ENCODE measurements at places on chromosomes 11 and 22.
A peak's percentile ranks its signal among the peaks of the same experiment; 100 is the strongest.

GRCh38 chr11:129657866-129658525 is 157.7 kb upstream of the TMEM45B start:
- peak; percentile 33 for DNase-seq

DNA sequence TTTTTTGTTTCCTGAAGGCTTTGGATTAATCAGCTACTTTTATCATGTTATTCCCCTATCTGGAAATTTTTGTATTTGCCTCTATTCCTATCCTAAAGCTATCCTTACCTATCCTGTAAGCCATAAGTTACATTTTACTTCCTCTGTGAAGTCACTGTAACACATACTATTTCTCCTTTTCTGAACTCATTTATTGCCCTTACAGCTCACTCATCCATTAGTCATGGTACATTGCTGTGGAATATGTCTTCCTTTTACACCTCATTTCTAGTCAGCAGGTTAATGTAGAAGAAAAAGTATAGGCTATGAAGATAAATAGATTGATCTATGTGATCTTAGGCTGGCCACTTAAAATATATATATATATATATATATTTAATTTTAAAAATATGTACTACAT is 28.0 kb downstream of the SWAP70 start:
- no peak for DNase-seq

DNA sequence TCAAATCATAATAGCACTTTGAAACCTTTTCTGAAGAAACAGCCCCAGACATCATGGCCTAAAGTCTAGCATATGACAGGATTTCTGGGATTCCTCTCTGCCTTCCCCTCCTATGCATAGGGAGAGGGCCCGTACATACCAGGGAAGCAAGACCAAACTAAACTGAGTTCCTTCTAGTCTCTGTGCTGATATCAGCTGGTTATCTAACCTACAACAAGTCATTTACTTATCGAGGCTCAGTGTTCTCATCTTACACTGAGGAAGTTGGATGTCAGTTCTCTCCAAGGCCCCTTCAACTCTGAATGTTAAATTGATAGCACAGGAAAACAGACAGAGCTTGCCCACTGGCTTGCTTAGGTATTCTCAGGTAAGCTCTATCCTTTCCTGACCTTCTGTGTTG is 17.0 kb upstream of the GRIK4 start:
- no peak for DNase-seq

GRCh38 chr22:44999687-45000086 is 10.1 kb downstream of the PHF21B start:
- no peak for DNase-seq

DNA sequence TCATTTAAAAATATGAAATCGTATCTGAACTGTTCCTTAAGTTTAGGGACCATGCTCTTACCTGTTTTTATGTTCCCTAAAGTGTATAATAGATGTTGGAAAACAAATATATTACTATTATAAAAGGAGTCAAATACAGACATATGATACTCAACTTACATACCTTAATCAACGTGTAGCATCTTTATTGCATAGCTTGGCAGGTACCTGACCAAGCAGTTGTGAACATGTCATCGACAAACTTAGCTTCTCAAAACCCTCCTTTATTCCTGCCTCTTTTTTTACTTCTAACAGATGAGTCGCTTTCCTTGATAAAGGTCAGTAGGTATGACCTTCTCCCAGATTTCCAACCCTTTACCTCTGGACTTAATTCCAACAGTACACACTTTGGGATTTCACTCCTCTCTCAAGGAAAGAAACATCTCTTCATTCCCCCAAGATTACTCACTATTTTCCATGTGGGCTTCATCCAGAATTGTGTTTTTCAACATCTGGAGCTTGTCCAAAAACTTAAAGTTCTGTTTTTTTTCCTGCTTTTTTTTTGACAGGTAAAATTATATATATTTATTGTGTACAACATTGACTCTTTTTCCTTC is 11.9 kb downstream of the HIPK3 start:
- no peak for DNase-seq

- DNase-seq = no peak
Measured at GRCh38 chr11:127631974-127632373, 631.4 kb upstream of the KIRREL3 start.

DNA sequence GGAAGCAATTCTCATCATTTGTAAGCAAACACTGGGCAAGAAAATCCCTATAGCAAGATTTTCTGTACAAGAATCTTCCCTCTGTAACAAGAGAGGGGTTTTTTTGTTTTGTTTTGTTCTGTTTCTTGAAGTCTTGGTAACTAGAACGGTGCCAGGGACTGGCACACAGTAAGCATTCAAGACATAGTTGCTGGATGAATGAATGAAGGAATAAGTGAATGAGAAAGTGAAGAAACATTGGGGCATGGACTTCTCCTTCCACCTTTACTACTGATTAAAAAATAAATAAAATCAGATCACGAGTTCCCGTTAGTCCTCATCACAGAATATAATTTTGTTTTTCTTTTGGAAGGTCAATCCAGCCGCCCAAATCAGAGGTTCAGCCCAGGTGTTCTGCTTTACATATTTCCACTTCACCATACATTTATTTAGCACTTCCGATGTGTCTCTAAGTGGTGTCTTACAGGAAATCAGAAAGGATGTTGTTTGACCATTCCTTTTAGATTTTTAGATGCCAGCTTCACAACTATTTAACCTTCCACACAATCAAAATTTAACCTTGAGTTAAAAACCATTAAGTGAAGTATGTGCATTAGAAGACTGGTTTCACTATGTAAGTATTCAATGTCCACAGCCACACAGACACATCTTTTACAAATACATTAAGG is 281.2 kb downstream of the CADM1 start:
- DNase-seq = no peak

DNA sequence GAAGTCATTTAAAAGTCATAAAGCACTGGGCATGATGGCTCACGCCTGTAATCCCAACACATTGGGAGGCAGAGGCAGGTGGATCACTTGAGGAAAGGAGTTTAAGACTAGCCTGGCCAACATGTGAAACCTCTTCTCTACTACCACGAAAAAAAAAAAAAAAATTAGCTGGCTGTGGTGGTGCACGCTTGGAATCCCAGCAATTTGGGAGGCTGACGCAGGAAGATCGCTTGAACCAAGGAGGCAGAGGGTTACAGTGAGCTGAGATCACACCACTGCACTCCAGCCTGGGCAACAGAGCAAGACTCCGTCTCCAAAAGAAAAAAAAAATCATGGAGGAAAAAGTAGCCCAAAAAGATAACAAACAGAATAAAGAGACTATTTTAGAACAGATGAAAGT is 42.2 kb downstream of the NUP98 start:
- no peak for DNase-seq

- no peak for DNase-seq
Measured at GRCh38 chr11:104655066-104655465, 243.2 kb downstream of the CASP12 start.

- no peak for DNase-seq
Measured at GRCh38 chr22:27669798-27670599, 131.6 kb downstream of the MN1 start.

- no peak for DNase-seq
Measured at GRCh38 chr11:131240421-131240820, 130.0 kb upstream of the NTM start.

DNA sequence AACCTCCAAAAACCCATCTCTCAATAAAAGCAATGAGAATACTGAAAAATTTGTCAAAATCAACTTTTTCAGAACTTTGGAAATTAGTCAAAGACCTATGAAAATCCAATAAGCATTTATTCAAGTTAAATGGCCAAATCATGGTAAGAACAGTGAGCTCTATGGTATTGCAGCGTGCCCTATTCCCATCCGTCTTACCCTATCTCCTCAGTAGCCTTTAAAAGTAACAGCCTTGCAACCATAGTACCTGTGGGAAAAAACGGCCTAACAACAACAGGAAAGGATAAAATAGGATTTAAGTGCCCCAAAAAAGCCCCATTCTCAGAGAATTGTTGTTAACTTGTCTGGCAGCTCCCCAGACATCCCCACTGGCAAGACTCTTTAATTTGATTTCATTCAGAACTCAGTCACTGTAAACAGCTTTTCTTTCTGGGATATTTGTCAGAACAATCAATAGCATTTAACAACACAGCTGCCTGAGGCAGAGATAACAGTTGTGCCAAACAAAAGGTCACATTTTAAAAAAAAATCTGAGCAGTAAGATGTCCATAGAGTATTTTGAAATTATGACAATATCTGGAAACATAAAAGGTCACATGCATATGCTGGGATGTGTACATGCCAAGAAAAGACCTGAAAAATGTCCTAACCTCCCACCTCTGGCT is 18.8 kb upstream of the MS4A8 start:
- no peak for DNase-seq

DNA sequence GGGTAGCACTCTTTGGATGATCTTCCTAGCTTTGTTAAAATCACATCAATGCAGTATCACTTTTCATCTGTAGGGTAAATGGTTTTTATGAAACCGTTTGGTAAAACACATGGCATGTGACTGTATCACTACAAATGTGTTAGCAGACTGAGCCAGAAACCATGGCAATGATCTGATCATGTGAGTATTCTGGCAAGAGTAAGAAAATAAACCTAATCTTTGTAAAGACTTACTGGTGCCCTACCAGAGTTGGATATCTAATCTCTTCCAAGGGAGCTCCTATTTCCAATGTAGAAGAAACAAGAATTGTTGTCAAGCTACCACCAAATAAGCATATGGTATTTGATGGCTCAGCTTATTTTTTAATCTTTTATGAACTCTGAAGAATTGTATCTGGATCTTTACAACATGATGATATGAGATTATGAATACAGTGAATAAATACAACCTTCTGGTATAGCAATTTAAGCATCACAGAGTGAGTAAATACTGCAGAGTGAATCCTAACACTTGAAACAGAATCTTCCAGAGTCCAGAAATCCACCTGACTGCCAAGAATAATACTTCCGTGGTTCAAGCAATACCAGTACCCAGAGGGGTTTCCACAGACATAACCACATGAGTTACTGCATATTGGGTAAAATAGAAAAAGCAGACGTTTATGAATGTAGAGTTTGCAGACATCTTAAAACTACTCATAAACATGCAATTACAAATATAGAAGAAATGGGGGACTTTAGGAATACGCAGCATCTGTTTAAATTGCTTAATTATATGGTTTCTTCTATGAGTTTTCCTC is 238.8 kb downstream of the TTC28 start:
- DNase-seq = peak; percentile 23

DNA sequence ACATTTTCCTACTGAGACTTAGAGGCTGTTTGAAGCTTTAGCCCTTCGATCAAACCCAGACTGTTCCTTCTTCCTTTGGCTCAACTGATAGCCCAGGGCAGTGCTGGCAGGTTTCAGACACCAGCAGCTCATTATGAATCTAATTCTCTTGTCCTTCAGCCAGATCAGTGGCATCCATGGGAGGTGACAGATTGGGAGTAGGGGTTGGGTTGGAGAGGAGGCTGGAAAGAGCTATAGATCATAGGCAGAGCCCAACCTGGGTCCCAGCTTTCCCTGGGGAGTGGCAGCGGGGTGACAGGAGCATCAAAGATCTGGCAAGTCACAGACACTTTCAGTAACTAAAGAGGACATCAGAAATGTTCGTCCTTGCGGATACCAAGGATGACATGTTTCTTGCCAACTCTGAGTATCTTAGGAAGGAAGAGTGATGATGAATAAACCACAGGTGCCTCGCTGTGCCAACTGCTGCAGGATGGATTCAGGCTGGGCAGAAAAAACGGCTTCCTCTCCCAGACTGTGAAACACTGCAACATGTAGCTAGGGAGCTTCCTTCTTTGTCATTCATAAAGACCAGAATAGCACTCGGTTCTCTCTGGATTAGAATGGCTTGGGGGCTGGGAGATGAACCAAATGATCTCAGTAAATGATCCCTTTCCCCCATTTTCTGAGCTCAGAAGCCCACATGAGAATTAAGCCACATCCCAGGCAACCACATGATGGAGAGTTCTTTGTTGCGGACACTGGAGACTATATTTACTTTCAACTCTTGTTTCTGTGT is 19.1 kb downstream of the ABCC8 start:
- DNase-seq = no peak

DNA sequence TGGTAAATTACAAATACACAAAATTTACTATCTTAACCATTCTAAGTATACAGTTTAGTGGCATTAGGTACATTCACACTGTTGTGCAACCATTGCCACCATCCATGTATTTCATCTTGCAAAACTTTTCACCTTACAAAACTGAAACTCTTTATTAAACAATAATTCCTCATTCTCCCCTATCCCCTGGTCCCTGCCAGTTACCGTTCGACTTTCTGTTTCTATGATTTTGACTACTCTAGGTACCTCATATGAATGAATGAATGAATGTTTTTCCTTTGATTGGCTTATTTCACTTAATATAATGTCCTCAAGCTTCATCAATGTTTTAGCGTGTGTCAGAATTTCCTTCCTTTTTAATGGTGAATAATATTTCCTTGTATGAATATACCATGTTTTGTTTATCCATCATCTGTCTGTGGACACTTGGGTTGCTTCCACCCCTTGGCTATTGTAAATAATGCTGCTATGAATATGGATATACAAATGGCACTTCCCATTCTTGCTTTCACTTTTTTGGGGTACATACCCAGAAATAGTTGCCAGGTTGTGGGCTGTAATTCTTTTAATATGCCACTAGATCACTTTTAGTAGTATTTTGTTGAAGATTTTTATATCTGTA is 93.0 kb downstream of the UVRAG start:
- DNase-seq = no peak

- no peak for DNase-seq
Measured at GRCh38 chr11:58334708-58335107, 24.2 kb downstream of the OR5B17 start.

DNA sequence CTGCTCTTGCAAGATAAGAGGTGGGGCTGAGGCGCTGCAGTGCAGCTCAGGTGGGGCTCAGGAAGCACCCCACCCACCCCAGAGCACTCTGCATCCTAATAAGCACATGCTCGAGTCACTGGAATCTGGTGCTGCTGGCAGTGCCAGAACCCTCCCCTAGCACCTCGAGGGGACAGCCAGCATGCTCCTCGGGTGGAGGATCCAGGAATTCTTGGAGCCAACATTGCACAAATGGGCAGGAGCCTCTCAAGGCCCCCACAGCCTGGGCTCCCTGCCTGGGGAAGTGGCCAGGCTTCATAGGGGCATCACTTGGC is 27.5 kb upstream of the CABP7 start:
- DNase-seq = no peak

- DNase-seq = no peak
Measured at GRCh38 chr11:76234021-76234415, 27.7 kb upstream of the WNT11 start.
